ENCODE measurements at places on chromosomes 1 and 21. TPM values are rescaled to one million over a fixed set of nuclear protein-coding genes. Genes with fewer than 3 reads are reported as not detected.
A peak's percentile ranks its signal among the peaks of the same experiment; 100 is the strongest.

Gene UTS2
- total RNA-seq = 0.29 TPM

Gene OR2T11
- not detected for total RNA-seq

Gene RGS18
- total RNA-seq = 0.36 TPM

Gene ACTN2
- total RNA-seq = not detected

Gene SPOCD1
- 58.6 TPM for total RNA-seq

Gene CCDC185
- total RNA-seq = not detected

DNA sequence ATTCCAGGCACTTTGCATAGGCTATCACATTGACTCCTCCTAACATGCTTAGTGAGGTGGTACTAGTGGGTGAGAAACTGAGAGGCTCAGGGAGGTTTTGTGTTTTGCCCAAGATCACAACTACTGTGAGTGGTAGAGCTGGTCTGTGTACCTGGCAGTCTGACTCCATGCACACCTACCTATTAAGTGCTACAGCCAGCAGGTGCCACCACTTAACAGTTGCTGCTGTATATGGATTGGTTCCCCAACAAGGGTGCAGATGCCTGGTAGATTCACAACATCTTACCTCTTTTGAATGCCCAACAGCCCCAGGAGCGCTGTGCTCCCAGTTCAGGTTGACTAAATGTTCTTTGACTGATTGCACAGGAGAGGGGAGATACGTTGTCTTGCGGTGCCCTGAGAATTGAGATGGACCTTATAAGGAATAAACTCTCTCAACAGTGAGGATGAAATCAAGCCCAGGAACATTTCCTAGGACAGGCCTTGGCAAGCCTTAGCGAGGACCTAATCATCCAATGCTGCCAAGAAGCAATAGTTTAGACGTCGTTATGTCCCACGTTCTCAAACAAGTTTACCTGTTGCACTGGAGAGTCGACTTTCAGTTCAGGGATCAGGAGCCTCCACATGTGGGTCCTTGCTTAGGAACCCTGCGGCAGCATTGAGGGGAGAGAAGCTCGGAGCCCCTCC lies 78.9 kb upstream of the F3 start:
- H3K27me3 ChIP-seq = no peaks in the 10 kb centered on the region
- no peak overlapping the region for H3K4me3 ChIP-seq
- peaks cover 32% of the 10 kb centered on the region for H3K4me1 ChIP-seq
- H3K36me3 ChIP-seq = no peaks in the 10 kb centered on the region
- no peak overlapping the region for H3K27ac ChIP-seq

DNA sequence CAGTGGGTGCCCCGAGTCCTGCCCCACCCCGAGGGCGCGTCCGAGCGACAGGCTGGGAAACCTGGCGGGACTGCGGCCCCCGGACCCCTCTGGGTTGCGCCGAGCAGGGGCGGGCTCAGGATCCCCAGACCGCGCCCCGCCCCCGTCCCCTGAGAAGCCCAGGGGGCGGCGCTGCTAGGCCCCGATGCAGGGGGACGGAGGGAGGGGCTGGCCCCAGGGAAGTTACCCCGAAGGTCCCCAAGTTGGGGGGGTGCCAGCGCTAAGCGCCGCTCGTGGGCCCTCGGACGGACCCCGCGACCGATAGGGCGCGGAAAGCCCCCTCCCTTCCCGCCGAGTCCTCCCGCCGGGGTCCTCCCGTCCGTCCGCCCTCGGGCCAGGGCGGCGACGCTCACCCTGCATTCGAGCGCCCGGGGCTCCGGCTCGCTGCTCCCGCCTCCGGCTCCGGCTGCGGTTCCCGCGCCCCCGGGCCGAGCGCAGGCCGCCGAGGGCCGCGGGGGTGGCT lies 414 bp downstream of the GPR153 start:
- peak overlapping the region; percentile 70 for H3K4me3 ChIP-seq
- H3K4me1 ChIP-seq = no peaks in the 10 kb centered on the region
- DNase-seq = peak; percentile 95
- no peaks in the 10 kb centered on the region for H3K36me3 ChIP-seq
- no peaks in the 10 kb centered on the region for H3K27me3 ChIP-seq
- H3K27ac ChIP-seq = no peak overlapping the region

- H3K4me3 ChIP-seq = peak overlapping the region; percentile 81
- peak; percentile 98 for DNase-seq
- no peaks in the 10 kb centered on the region for H3K27me3 ChIP-seq
- no peaks in the 10 kb centered on the region for H3K36me3 ChIP-seq
- peaks cover 13% of the 10 kb centered on the region for H3K4me1 ChIP-seq
These were observed 296 bp upstream of the RNPEP start for GRCh38 chr1:201982082-201982622.

- no peaks in the 10 kb centered on the region for H3K36me3 ChIP-seq
- peaks cover 10% of the 10 kb centered on the region for H3K27me3 ChIP-seq
- peak; percentile 96 for DNase-seq
- no peak overlapping the region for H3K27ac ChIP-seq
These were observed 187.8 kb downstream of the ETS2 start for GRCh38 chr21:38993561-38993960.

All from osteoblast (primary cell).